ENCODE measurements at places on chromosomes 13 and 19.

- peak; percentile 47 for DNase-seq
These were observed 9.4 kb downstream of the OCEL1 start for GRCh38 chr19:17235300-17235970.

DNA sequence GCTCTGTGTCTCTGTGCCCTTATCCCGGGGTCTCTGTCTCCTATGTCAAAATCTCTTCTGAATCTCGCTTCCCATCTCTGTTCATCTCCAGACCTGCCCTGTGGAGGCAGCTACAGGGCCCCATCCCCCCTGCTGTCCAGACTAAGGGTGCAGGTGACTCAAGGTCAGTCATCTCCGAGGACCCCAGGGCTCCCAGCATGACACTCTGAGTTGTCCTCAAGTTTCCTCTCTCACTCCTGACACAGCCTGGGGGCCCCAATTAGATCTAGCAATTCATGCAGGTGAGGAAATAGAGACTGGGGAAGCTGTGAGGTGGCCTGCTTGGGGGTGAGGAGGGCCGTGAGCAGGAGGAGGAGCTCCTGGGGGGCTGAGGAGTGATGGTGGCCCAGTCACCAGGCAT is 2.1 kb upstream of the CNFN start:
- DNase-seq: no peak

DNA sequence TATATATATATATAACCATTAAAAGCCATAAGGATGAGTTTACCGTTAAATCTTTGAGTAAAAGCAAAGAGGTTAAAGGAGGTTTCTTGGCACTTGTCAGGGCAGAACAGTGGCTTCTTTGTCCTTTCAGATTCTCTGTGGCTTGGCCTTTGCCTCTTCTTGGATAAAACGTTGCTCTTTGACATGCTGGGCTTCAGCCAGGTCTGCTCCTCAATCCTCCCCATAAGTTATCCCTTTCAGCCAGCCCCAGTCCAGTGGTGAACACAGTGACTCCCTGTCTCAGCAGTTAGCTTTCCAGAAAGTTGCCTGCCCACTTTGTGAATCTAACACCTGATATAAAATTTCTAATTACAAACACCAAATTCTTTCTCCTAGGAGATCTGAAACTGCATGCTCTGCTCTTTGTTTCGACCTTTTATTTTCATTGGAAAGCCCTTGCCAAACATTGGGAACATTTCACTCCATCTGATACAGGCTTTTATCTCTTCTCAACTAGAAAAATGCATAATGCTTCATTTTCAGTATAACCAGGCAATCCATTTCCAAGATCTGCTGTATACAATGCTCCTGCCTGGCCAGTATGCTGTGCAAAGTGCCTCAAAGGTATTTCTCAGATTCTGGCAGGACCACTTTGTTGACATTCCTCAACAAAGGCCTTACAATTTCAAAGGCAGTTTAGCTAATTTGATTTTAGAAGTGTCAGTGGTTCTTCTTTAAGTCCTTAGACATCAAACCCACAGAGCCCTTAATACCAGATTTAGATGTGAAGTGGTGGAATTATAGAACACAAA is 16.2 kb upstream of the MED4 start:
- no peak for DNase-seq

DNA sequence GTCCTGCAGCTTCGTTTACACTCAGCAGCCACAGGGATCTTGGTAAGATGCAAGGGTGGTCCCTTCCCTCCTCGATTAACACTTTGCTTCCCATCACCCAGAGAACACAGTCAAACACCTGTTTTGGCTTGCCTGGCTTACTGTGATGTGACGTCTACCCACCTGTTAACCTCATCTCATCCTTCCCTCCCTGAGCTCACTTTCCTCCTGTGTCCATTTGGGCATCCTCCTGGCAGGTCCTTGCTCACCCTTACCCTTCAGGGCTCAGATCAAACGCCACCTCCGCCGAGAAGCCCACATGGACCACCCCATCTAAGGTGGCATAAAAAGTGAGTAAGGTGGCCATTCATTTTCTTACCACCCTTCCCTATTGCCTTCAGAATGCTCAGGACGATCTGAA is 9.2 kb downstream of the FIZ1 start:
- no peak for DNase-seq

GRCh38 chr19:30719189-30719998 is 347.2 kb downstream of the ZNF536 start:
- no peak for DNase-seq

GRCh38 chr19:43673637-43674036 is 3.7 kb upstream of the PLAUR start:
- no peak for DNase-seq

DNA sequence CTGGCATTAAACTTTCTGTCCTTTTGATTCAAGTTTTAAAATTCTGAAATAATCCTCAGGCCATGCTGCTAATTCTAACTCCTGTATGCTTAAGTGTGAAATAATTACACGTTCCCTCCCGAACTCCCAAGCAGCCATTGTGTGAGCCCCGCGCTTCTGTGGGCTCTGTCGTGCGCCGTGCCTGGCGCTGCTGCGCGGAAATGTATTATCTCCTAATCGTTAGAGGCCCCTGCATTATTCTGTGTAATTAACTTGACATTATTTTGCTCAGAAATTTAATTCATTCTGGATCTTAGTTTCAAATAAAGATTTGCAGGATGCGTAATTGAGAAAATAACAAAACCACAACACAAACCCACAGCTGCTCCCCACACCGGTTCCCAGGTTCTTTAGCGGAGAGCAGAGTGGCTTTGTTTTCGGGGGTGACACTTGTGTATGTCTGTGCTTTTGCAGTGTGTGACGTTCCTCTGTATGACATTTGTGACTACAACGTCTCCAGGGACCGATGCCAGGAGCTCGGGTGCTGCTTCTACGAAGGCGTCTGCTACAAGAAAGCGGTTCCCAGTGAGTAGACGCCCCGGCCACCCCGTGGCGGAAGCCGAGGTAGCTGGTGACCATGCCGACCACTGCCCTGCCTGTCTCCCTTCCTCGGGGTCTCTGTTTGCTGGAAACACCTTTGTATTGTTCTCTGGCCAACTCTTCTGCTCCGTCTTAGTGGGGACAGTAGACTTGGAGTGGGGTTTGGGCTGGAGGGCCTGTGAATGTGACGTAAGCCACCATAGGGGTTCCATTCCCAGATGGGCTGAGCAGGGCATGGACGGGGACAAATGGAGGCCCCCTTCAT is 7.5 kb downstream of the TEX29 start:
- DNase-seq: no peak

DNA sequence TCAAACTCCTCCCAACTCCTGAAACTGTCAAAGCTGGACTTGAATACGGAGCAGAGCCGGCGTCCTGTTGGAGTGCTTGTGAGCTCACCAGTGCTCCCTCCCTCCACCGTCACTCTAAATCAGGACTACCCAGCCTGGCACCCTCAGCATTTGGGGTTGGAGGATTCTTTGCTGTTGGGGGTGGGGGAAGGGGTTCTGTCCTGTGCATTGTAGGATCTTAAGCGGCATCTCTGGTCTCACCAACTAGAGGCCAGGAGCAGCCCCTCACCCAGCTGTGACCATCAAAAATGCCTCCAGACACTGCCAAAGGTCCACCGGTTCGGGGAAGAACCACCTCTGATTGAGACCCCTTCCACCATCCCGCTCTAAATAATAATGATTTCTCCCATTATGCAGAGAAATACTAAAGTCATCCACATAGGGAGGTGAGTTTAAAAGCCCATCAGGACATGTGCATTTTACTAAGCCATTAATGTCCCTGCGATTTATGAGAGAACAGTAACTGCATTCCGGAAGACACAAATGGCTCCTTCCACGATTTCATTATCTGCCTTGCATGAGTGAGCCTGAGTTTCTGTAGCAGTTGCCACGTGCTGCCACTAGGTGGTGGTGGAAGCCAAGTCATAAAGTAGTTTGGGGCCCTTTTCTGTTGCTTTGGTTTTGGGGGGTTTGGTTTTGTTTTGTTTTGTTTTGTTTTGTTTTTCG is 16.1 kb upstream of the USP29 start:
- DNase-seq: peak; percentile 10

DNA sequence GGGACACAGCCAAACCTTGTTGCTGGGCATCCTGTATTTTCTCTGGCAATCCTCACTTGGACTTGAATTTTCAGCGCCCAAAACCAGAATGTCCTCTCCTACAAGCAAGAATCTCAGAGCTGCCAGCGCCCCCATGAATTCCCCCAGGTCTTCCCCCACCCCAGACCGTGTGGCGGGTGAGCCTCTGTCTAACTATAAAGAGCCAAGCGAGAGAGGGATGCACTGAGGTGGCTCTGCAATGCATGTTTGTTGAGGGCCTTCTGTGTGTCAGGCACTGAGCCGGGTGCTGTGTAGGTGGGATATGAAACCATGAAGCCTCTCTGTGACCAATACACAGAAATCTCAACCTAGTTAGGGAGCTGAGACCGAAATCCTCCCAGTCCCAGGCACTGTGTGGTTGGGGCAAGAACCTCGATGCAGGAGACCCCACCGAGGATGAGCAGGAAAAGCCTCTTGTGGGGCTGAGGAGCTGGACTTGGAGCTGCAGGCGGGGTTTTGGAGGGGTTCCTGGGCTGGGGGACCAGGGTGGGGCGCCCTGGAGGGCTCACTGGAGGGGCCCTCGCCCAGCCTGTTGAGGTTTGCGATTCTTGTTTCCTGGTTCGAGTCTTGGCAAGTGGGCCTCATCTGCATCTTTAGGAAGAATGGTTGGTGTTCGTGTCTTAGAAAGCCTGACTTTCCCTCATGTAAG is 12.4 kb upstream of the PROZ start:
- no peak for DNase-seq

DNA sequence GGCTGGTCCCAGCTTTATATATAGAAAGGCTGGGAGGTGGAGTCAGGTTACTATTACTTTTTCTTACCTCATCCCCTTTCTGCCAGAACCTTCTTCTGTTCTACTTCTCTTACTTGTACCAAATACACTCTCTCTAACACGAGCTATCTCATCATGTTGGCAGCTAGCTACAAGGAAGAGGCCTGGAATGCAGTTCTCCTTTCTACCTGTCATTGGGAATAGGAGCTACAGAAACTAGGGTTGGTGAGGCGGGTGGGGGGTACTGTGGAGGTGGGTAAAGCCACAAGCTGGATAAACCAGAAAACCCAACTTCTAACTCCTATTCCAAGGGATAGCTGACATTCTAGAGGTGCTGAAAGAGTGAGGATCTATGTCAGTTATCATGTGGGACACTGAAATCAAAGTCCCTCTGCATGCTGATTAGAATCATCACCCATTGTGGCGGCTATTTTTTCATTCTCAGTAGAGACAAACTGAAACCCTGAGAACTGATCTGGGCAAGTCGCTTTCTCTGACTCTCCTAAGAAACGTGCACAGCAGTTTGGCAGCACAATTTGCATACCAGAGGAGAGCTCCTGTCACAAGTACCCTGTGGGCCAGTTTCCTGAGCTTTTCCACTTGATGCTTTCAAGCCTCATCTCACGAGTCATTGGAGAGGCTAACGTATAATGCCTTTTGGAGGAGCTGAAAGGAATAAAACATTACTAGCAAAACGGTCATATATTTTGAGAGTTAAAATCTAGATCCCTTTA is 358.1 kb downstream of the ENOX1 start:
- DNase-seq: no peak

DNA sequence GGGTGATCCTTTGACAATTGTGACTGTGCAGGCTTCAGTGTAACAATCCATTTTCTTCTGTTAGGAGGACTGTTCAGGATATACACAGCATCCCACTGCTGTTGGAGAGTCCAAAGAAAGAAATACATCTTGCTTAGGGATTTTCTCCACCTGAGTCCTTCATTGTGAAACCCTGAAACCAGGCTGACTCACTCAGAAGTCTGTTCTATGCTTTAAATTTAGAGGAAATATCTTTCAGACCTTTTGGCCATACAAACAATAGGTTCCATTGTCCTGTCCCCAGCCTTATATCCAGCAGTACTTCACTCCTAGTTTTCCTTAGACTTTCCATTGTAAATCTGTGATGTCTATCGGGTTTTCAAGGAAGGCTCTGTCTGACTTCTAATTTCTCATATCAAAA is 379.1 kb downstream of the SUCLA2 start:
- DNase-seq: no peak

DNA sequence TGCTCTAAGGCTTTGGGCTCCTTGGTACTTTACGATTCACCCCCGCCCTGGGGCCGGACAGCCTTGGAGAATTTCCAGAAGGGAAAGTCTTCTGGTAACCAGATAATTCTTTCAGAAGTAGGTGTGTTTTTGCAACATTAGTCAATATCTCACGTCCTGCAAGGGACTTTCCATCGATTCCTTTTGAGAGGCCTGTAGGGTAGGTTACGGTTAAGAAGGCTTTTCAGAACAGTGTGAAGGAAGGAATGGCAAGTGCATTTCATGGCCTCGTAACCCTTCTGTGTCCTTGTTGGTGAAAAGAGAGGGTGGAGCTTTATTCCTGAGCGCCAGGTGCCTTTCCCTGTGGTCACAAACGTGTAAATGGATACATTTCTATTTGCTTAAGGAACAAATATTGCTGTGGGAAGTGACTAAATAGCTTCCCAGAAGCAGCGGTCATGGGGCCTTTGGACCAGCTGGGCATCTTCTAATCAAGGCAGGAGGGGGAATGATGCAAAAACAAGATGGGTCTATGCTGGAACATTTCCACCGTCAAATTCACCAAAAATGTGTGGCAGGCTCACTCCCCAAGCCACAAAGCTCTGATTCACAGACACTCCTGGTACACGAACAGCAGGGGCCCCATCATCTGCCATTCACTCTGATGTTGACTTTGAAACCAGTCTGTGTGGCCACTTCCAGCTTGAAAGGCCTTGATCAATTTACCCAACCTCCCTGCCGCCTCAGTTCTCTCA is 99.2 kb downstream of the ANKRD10 start:
- DNase-seq: no peak

- no peak for DNase-seq
These were observed 19.6 kb upstream of the C19orf33 start for GRCh38 chr19:38284422-38284821.

GRCh38 chr19:45068041-45068440 is 8.2 kb downstream of the ZNF296 start:
- DNase-seq: no peak

- no peak for DNase-seq
These were observed 71.6 kb downstream of the GPR12 start for GRCh38 chr13:26688980-26689379.

DNA sequence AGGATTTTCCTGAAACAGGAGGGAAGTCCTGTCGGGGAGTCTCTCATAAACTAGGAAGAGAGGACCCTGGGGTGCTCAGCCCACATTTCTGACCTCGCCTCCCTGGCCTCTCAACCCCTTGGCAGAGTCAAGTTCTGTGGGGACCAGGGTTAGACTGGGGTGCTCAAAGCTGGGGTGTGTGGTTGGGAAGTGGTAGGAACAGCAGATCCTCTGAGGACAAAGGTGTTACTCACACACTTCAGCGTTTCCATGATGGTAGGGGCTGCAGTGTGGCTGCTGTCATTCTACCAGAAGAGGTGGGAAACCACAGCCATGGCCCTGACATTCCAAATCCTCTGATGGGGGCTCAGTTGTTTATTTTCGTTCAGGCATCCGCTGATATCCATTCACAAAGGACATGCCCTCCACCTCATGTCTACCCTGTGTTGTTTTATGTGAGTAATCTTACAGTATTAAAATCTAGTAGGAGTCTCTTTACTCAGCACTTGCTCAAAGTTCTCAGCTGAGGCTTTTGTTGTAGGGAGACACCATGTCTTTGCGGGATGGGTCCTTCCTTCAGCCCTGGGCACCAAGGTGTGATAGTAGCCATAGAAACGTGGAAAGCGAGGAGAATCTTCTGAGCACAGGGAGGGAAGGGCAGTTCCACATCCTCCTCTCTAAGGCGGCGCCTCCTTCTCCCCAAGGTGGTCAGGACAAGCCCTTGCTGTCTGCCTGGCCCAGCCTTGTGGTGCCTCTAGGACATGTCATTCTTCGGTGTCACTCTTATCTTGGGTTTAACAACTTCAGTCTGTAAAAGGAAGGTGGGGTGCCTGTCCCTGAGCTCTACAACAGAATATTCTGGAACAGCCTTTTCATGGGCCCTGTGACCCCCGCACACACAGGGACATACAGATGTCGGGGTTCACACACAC is 1.5 kb downstream of the KIR2DL3 start:
- no peak for DNase-seq

Measured in stimulated activated CD8-positive, alpha-beta memory T cell treated with anti-CD3 and anti-CD28 coated beads, Interleukin-4, amount 100 ng/mL, for 1 hour (primary cell).